Adipose tissue (tissue), 3 donors: ENCODE measurements at places on chromosomes 6 and 20. TPM values are rescaled to one million over a fixed set of nuclear protein-coding genes. Genes with fewer than 3 reads are reported as not detected.

CNR1 gene
- polyA plus RNA-seq: 1.1 TPM

ENPP3 gene
- polyA plus RNA-seq: 0.09 TPM

ISM1 gene
- polyA plus RNA-seq: 9.3 TPM

MEP1A gene
- not detected for polyA plus RNA-seq

IPCEF1 gene
- 0.82 TPM for polyA plus RNA-seq

CST9 gene
- polyA plus RNA-seq: not detected

SGK2 gene
- polyA plus RNA-seq: 16.5 TPM

MCHR2 gene
- not detected for polyA plus RNA-seq

MCCD1 gene
- polyA plus RNA-seq: not detected

PPP1R18 gene
- polyA plus RNA-seq: 10.0 TPM

FAM229B gene
- 4.5 TPM for polyA plus RNA-seq
